ENCODE measurements at places on chromosomes 5 and 9. TPM values are rescaled to one million over a fixed set of nuclear protein-coding genes. Genes with fewer than 3 reads are reported as not detected.
A peak's percentile ranks its signal among the peaks of the same experiment; 100 is the strongest.

GRCh38 chr5:5330728-5331452 is 91.6 kb upstream of the ICE1 start:
- DNase-seq: no peak

- DNase-seq: no peak
Observed at GRCh38 chr9:38370176-38370575, 22.3 kb upstream of the ALDH1B1 start.

DNA sequence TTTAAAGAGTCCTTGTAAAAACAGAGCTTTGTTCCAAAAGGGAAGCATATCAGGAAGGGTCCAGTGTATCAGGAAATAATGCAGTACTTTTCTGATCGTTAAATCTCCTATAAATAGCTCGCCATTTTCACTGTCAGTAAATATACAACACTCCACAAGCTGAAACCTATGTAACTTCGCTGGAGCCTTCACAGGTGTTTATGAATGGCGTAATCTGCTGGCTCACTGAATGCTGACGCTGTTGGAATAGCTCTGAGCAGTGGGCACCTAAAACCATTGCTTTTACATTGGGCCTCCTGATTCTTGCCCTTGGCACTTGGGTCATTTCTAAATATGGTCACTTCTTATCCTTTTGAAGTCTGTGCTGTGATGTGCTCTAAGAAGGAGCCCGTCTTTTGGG is 4.3 kb downstream of the SHC3 start:
- no peak for DNase-seq

DNA sequence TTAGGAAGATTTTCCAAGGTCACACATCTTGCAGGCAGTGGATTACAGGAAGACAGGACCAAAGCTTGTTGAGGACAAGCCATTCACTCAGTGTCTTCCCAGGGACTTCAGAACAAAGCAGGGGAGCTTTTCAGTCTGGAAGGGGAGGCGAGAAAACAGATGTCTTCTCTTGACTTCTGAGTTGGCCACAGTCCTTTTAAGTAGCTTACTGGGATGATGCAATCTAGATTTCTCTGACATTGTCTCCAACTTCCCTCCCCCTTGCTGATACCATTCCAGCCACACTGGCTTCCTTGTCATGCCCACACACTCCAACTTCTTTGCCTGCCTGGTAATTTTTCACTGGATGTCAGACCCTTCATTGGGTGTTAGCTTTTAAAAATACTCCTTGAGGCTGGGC is 174.2 kb upstream of the TBC1D2 start:
- DNase-seq: no peak

S100Z gene
- polyA plus RNA-seq: 0.10 TPM

DNA sequence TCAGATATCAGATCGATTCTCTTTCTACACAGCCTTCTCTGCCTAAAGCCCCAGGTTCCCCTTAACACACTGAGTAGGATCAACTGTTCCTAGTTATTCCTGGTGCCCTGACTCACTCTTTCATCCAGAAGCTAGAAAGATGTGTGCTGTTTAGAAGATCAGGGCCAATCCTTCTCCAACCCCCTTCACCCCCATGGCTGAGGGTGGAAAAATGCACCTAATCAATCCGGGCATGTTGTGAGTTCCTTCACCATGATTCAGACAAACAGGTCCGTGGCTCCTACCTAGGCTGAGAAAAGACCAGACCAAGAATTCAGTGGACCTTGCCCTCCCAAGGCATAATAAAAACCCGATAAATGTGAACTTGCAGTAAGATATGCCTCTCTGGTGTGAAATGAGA is 85.4 kb upstream of the EQTN start:
- DNase-seq: no peak

GRCh38 chr5:124876566-124876965 is 130.1 kb upstream of the ZNF608 start:
- no peak for DNase-seq

- DNase-seq: peak; percentile 27
Observed at GRCh38 chr9:4334410-4334813, 34.5 kb upstream of the GLIS3 start.

DNA sequence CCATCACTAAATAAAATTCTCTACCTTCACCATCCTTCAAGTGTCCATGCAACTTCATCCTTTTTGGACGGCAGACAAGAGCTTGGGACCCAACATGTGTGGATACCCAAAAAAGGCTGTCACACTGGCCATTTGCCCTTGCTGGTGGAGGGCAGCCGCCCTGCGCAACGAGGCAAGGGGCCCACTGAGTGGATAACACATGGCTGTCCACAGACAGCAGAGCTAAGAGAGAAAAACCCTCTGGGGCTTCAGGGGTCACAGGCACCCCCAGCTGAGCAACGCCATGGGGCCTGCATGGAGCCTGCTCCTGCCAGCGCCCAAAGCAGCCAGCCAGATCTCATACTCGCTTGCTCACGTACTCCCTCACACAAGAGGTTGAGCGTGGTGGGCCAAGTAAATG is 205.9 kb upstream of the NREP start:
- DNase-seq: no peak

- DNase-seq: no peak
Observed at GRCh38 chr5:160348080-160348479, 22.3 kb downstream of the C1QTNF2 start.

KCNIP1 gene
- polyA plus RNA-seq: 10.6 TPM

DNA sequence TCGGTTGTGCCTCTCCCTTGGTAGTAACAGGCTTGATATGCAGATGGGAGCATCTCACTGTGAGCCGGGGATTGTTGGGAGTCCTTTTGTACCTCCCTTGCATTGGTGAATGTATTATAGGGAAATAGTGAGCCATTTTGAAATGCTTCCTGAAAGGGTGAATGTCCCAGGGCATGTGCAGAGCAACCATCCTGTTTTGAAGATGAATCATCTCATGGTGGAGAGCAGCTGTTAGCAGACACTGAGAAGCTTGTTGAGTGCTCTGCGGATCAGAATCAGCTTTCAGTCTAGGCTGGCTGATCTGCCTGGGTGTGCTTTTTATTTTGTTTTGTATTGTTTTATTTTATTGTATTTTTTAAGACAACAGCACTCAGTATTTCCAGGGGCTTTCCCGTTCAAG is 29.7 kb downstream of the SLC36A1 start:
- no peak for DNase-seq

ANKRD34B gene
- polyA plus RNA-seq: 0.30 TPM

DNA sequence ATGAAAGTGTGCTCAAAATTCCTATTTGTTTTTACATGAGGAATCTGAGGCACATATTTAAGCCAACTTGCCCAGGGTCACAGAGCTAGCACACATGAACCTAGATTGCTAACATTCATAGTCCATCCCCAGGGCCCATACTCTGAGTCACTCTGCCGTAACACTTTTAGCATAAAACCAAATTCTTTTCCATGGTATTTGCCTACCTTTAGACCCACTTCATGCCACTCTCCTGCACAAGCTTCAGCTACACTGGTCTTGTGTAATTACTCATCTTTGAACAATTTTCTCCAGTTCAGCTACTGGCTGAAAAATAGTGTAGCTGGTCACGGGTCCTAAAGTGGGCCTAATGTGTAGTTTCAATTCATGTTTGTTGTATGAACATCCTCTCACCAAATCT is 200.7 kb downstream of the SLC12A2 start:
- DNase-seq: no peak

FREM1 gene
- polyA plus RNA-seq: 177 TPM

- no peak for DNase-seq
Observed at GRCh38 chr9:87562530-87563170, 65.0 kb downstream of the DAPK1 start.

SIT1 gene
- polyA plus RNA-seq: 0.28 TPM

DNA sequence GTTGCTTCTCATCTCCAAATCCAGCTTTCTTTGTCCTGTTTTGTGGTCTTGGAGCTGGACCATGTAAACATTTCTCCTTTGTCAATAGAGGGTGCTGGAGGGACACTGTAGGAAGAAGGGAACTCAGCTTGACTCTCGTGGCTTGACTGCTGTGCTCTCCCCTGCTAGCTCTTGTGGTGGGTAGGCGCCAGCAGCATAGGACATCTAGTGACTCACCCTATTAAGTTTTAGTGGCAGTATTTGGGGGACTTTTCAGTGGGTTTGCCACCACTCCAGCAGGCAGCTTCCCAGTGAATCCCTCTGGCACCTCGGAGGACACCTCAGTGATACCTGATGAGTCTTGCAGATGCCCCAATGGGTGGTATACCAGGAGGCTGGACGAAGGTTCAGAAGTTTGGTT is 97.8 kb downstream of the TSSK1B start:
- peak; percentile 55 for DNase-seq

DNA sequence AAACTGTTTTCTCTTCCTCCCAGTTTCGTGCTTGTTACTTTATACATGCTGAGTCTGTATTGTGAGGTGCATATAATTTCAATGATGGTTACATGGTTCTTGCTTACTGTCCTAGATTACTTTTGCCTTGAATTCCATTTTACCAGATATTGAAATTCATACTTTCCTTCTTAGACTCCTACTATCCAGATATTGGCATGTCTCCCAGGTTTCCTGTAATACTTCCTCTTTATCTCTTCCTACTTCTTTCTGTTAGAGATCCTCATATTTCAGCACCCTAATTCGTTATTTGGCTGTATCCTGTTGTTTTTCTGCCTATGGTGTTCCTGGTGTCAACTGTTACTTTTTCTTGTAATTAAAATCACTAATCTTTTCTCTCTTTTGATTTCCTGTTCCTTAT is 522.1 kb downstream of the CCDC171 start:
- no peak for DNase-seq
